Stimulated activated CD4-positive, alpha-beta T cell treated with anti-CD3 and anti-CD28 coated beads, Interleukin-1b, Interleukin-23, amount 100 ng/mL, for 1 hour (primary cell): ENCODE measurements at places on chromosomes 6 and 20.

DNA sequence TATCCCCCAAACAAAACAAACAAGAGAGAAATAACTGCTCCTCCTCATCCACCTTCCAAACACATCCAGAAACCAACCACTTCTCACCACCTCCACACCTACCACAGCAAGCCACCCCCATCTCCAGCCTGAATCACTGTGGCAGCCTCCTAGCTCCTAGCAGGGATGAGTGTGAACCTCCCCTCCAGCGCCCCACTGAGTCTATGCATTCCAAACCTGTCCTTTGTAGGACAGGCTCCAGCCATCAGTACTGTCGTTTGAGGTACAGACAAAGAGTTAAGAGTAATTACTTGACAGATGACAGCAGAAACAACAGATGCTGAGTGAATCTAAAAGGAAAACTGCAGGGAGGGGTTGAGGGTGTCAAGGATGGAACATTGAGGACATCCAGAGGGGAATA is 2.4 kb downstream of the METTL24 start:
- no peak for DNase-seq

- DNase-seq: no peak
These were observed 465.1 kb upstream of the CHD6 start for GRCh38 chr20:42083280-42083679.

- no peak for DNase-seq
These were observed 197.0 kb downstream of the DLL1 start for GRCh38 chr6:170093658-170094596.

GRCh38 chr6:104862456-104862855 is 2.7 kb upstream of the HACE1 start:
- DNase-seq: no peak

DNA sequence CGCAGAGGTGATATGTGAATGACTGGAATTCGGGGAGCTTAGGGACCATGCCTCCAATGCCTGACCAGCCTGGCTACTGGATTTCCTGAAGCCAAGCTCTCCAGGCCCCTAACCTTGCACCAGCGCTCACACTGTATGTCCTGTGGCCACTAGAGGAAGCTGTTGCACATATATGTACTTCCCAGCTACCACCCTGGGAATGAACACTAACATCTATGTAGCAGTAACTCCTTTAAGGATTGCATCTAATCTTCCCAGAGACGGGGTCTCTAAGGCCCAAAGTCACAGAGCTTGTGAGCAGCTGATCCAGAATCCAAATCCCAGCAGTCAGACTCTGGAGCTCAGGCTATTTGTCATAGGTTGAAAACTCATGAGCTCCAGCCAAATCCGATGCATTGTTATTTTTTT is 20.4 kb upstream of the BPIFB1 start:
- DNase-seq: no peak

- DNase-seq: no peak
These were observed 17.4 kb downstream of the LY86 start for GRCh38 chr6:6605873-6606272.

- DNase-seq: no peak
These were observed 35.4 kb upstream of the HFE start for GRCh38 chr6:26051665-26052310.

DNA sequence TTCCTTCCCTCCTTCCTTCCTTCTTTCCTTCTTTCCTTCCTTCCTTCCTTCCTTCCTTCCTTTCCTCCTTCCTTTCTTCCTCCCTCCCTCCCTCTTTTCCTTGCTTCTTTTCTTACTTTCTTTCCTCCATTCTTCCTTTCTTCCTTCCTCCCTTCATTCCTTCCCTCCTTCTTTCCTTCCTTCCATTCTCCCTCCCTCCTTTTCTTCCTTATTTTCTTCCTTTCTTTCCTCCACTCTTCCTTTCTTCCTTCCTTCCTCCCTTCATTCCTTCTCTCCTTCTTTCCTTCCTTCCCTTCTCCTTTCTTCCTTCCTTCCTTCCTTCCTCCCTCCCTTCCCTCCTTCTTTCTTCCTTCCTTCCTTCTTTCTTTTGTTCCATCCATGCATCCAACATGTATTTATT is 35.1 kb upstream of the EDN3 start:
- DNase-seq: no peak

DNA sequence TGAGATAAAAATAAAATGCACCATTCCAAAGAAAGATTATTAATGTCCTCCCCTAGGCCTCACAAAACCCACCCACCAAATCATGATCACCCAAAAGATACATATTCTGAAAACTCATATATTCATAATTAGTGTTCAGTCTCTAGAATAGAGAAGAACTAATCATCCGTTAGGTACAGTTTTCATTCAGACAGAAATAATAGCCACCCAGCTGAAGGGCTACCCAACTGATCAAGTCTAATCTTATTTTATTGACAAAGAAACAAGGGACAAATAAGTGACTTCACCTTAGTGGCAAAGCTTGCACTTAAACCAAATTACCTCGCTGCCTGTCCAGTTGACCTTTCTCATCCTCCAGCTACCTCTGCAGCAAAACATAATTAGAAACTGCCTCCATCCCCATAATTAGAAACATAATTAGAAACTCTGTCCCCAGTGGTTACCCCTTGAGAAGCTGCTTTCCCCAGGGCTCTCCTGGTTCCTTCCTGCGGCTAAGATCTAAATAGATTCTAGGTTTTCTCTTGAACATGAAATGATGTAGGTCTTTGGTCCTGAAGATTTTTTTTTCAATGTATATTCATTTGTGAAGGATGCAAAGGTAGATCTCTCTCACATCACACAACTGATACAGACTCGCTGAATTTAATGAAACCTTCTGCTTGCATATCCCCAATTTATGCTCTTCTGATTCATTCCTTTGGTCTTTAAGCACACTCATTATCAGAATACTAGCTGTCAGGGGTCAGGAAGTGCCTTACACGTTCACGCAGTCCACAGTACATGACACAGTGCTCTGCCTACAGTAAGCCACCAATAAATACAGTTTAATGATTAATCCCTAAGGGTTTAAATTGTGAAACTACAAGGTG is 46.3 kb downstream of the HBS1L start:
- DNase-seq: no peak

DNA sequence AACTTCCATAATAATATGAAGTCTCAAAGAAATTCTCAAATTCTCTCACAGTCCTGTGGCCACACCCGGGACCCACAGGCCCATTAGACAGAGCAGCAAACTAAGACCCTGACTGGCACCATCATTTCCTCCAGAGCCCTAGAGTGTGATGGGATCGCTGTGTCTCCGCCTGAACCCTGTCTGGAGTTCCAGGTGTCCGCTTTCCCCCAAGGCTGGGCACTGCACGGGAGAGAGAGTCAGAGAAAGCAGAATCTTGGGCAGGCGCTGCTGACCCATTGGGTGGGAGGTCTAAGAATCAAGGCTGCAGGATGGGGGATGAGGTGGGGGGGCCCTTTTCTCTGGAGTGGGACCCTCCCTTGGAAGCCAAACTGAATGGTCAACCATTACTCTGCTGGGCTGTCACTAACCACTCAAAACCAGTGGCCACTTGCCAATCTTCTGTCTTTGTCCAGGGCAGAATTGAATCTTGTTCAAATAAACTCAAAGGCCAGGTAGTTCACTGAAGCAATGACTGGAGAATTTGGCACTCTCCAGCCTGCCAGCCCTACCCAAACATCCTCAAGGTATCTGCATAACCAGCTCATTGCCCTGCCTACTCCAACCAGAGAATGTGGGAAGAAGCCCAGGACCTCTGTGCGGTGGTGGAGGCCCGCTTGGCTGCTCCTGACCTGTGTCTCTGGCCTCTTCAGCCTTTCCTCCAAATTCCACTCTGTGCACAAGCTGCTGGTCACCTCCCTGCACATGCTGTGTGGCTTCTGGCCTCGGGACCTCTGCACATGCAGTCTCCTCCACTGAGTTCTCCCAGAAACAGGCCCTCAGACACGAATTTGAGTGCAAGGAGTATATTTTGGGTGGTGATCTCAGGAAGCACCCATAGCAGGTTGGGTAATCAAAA is 141.1 kb downstream of the CEBPB start:
- DNase-seq: no peak

GRCh38 chr6:37653933-37654565 is 43.6 kb downstream of the MDGA1 start:
- DNase-seq: peak; percentile 29

GRCh38 chr20:45303586-45304463 is 2.8 kb upstream of the RBPJL start:
- no peak for DNase-seq

DNA sequence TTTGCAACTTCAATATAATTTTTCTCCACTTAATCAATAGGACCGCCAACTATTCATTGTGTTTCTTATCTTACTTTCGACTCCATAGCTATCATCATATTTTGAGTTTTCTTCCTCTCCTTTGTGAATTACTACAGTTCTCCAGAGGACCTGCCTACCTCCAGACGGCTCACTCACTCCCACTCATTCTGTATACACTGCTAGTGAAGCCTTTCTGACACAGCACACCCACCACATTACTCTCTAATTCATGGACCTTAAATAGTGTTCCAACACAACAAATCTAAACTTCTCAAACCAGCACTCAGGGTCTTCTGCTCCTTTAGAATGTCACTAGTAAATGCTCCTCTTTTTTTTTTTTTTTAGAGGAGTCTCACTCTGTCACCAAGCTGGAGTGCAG is 23.8 kb downstream of the FKBP5 start:
- no peak for DNase-seq

- DNase-seq: no peak
These were observed 718.7 kb upstream of the ADGRB3 start for GRCh38 chr6:67916399-67916798.

DNA sequence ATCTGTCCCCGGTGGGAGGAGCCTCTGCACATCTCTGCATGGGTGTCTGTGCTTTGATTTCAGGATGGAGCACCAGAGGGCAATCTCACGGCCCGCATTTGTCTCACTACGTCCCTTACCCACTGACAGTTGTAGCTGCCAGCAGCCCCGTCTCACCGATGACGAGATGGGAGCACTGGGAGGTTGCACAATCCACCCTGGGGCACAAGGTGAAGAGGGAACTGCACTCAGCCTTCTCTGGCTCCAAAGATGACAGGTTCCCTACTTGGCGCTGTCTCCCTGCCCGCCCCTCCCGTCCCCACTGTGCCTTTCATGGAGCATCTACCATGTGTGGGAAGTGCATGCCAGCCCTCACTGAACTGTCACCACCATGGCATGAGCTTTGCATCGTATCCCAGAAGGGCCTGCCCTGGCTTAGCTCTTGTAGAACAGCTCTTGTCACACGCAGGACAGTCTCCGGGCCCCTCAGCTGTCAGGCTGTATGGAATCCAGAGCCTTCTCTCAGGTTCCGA is 99.9 kb upstream of the PMEPA1 start:
- no peak for DNase-seq

GRCh38 chr6:111993342-111993741 is 60.6 kb upstream of the CCN6 start:
- DNase-seq: no peak

GRCh38 chr6:135104199-135104598 is 49.6 kb upstream of the HBS1L start:
- no peak for DNase-seq

- DNase-seq: no peak
These were observed 22.1 kb upstream of the FKBP1A start for GRCh38 chr20:1414982-1415381.

DNA sequence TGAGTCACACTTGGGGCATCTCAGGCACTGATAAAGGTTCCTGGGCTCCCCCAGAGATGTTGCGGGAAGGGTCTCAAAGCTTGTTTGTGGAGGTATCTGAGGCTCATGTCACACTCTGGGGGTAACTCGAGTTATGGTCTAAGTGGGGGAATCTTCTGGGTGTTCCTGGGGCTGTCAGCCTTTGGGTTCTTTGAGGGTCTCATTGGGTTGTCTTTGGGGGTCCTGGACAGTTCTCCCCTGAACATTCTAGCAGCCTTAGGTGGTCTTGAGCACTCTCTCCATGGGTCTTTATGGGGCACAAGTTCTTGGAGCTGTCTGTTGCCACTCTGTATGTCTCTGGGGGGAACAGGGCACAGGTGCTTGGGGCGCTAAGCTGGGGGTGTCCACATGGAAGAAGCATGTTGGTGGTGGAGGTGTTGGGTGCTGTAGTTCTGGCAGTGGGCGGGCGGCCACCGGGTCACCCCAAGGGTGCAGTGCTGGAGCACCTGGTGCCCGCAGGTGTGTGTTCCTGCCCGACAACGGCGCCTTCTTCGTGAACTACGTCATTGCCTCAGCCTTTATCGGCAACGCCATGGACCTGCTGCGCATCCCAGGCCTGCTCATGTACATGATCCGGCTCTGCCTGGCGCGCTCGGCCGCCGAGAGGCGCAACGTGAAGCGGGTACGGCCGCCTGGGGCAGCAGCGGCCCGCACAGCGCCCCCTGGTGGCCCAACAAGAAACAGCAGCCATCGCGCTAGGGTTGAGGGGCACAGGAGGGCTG is 7.1 kb upstream of the CAPN11 start:
- peak; percentile 74 for DNase-seq

DNA sequence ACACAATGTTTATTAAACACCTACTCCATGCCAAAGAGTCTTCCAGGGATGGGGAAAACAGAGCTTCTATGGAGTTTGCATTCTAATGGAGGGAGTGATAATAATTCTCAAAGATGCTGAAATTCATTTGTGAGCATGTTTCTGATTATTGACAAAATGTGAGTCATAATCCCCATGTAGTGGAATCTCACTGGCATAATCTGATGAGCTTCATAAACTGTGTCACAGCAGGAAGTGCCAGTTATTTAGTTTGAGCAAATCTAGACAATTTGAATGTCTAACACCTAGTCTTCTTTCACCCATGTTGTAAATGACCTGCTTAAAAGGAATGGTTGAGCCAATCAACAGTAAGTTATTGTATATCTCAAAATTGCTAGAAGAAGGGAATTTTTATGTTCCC is 95.1 kb downstream of the KCNQ5 start:
- DNase-seq: no peak

DNA sequence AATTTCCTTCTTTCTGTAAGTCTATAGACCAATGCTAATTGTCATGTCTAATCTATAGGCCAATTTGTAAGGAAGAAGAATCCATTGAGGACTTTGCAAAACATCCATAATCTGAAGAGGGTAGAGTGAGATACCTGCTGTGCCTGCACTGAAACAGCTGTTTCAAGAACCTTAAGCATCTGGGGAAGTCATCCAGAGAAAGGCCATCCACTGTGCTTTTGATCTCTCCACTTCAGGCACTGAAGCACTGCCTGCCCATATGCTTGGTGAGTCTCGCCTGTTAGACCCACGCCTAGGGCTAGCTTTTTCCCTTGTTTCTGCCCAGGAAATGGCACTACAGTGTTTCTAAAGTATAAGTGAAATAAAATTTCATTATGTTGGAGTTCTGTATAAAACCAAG is 921.8 kb upstream of the EPHA7 start:
- DNase-seq: no peak

- DNase-seq: no peak
These were observed 474.4 kb upstream of the RNF217 start for GRCh38 chr6:124487623-124488431.

- no peak for DNase-seq
These were observed 115.9 kb downstream of the LY86 start for GRCh38 chr6:6704103-6705060.

GRCh38 chr6:111747396-111747795 is 125.9 kb downstream of the FYN start:
- no peak for DNase-seq

- no peak for DNase-seq
These were observed 63.7 kb downstream of the DHX35 start for GRCh38 chr20:39025883-39026282.

GRCh38 chr6:123610779-123611178 is 26.0 kb downstream of the TRDN start:
- DNase-seq: no peak

GRCh38 chr6:33164665-33165373 is 27.4 kb downstream of the COL11A2 start:
- DNase-seq: no peak

- no peak for DNase-seq
These were observed 1107.8 kb upstream of the FLRT3 start for GRCh38 chr20:15445056-15445840.
